ENCODE measurements at places on chromosomes 13 and 19. TPM values are rescaled to one million over a fixed set of nuclear protein-coding genes. Genes with fewer than 3 reads are reported as not detected.

The SRRM5 gene
- polyA plus RNA-seq: 0.04 TPM

DNA sequence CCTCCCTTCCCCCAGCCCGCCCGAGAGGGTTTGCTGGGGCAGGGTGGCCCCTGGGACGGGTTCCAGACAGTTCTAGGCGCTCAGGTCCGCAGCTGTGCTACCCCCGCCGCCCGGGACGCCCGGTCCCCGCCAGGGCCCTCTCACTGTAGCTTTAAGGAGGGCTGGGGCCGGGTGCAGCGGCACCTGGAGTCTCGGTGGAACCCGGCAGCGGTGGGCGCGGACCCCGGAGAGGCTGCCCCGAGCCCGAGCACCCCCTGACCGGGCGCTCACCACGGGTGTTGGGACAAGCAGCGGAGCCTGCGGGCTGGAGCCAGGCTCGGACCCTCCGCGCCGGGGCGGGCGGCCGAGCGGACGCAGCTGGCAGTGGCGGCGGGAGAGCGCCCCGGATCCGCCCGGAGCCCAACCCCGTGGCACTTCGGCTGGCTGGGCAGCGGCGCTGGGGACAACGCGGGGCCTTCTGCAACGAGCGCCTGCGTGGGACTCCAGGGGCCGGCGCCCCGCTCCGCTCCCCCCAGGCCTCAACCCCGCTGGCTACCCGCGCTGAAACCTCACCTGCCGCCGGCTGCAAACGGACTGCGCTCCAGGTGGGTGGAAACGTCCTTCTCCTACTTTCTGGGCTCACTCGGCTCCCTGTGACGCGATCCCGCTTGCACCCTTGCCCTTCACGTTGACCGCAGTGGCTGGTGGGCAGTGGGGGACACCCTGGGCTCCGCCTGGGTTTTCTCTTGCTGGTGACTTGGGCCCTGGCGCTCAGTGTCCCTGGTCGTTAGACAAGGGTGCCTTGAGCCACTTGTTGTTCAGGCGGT is 81.1 kb downstream of the ZNF429 start:
- DNase-seq: no peak

DNA sequence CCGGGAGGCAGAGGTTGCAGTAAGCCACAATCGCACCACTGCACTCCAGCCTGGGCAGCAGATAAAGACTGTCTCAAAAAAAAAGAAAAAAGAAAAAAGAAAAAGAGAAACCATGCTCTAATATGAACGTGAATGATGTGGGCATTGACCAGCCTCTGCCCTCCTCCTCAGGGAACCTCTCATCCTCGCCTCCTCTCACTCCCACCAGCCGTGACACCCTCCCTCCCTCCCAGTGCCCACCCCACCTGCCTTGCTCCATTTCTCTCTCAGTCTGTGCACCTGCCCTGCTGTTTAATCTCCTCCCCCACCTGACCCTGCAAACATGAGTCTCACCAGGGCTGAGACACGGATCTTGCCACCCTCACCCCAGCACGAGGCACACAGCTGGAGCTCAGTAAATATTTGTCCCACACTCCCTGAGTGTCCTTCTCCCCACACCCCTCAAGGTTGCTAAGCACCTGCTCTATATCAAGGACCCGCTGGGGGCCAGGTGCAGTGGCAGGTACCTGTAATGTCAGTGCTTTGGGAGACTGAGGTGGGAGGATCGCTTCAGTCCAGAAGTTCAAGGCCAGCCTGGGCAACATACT is 7.5 kb upstream of the BCAT2 start:
- DNase-seq: no peak

- no peak for DNase-seq
Observed at GRCh38 chr13:75372517-75372916, 109.5 kb downstream of the TBC1D4 start.

- DNase-seq: no peak
Observed at GRCh38 chr19:48094129-48094854, 16.3 kb downstream of the PLA2G4C start.

DNA sequence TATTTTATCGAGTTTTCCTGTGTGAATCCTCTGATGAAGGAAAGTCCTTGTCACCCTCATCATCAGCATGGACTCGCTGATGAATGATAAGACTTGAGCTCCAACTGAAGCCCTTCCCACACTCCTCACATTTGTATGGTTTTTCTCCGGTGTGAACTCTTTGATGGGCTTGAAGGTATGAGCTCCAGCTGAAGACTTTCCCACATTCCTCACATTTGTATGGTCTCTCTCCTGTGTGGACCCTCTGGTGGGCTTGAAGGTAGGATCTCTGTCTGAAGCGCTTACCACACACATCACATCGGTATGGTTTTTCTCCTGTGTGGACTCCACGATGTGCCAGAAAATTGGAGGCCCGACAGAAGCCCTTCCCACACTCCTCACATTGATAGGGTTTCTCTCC is 21.7 kb downstream of the ZNF45 start:
- no peak for DNase-seq

The ZNF587B gene
- polyA plus RNA-seq: 2.3 TPM

DNA sequence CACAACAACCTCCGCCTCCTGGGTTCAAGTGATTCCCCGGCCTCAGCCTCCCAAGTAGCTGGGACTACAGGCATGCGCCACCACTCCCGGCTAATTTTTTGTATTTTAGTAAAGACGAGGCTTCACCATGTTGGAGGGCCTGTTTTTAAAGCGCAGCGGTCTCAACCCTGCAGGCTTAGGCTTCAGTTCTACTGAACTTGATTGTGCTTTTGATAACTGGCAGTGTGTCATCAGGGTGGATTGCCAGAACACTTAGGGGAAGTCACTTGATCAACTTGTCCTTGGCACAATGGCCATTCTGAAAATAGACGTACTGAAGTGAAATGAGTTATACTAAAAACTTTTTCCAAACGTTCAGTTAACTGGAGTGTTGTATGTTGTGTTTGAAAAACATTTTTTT is 472.2 kb downstream of the KLF5 start:
- DNase-seq: no peak

The FAM124A gene
- 0.02 TPM for polyA plus RNA-seq

The C19orf85 gene
- not detected for polyA plus RNA-seq

DNA sequence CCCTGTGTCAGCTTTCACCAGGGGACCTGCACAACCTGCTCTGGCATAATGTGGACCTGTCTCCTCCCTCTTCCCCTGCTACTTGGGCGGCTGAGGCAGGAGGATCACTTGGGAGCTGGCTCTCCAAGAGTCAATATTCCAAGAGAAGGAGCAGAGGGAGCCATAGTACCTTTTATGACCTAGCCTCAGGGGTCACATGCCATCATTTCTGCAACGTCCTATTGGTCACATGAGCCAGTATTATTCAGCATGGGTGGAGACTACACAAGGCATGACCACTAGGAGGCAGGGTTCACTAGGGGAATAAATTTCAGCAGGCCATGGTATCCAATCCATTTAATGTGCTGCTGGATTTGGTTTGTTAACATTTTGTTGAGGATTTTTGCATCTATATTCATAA is 12.0 kb upstream of the SHFL start:
- no peak for DNase-seq

DNA sequence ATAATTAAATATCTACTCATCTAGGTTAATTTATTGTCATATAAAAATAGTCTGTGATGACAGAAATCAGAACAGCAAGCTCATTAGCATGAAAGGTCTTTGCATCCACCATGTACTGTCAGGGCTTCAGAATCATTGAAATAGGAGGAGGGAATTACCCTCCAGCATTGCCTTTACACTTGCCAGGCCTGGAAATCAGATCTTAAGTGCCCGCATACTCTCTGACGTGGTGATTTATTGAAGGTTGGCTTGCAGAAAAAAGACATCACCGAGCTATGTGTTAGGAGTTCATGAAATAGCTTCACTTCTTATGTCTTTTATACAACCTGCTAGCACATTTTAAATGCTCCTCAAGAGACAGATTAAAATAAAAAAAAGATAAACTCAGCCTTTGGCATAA is 661.7 kb upstream of the SLITRK1 start:
- no peak for DNase-seq

DNA sequence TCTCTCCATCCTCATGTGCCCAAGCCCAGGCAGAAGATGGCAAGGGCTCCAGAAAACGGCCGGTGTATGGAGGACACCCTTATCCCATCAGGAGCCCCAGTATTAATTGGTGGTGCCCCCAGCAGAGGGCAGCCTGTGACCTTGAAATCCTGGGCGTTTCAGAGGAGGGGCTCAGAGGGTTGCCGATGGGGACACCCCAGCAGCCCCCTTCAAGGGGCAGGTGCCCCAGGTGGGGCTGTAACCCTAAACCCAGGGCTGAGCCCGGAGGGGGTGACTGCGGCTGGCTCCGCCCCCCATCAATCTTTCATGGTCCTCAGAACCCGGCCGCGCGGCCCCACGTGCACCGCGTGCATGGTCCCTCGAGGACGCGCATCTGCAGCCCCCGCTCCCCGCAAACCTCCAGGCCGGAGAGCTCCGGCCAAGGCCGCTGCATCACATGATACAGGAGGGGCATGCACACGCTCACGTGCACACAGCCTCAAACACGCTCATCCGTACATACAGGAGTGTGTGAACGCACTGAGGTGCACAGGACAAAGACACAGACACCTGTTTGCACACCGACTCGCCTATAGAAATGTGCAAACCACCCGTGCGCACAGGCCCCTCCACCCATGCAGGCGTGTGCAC is 949 bp downstream of the RAB3A start:
- DNase-seq: no peak

- no peak for DNase-seq
Observed at GRCh38 chr13:20127562-20128458, 33.0 kb downstream of the GJA3 start.

DNA sequence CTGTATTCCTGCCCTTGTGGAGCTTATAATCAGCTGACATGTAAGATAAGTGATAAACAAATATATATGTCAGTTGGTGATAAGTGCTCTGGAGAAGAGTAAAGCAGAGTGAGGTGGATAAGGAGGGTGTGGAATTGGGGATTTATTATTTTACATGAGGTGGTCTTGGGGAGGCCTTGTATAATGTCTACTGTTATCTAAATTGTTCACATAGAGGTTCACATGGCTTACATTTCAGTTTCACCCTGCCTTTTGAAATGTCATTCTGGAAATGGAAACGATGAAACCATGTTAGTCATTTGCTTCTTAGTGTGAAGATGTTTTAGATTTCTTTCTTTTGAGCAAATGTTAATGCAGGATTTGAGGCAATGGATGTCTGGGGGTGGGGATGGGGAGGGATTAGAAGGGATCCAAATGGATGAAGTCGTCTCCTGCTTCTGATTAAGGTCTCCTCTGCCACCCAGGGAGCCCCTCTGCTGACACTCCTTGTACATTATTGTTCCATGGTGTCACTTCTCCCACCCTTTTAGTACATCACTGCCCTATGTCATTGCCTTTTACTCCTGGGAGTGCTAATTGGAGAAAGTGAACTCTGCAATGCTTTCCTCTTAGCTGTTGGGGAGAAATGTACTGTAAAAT is 14.0 kb downstream of the B3GLCT start:
- DNase-seq: no peak

GRCh38 chr13:42420304-42420703 is 148.4 kb downstream of the AKAP11 start:
- DNase-seq: no peak
